ENCODE measurements at places on chromosomes 7 and 10.

GRCh38 chr10:29703271-29703670 lies 68.5 kb upstream of the SVIL start:
- no peak for DNase-seq

DNA sequence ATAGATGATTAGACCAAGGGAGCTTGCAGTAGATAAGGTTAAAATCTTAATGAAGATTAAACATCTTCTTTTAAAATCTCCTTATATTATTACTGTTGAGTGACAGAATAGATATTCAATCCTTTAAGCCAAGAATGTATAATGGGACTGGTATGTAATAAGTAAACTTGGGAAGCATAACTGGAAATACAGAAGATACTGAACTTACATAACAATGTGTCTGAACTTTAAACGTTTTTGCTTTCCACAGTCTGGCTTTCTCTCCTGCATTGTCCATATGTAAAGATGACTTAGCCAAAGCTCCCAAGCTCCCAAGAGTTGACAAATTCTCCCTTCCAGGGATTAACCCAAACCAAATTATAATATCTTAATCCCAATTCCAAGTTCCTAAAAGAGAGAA lies 129.8 kb downstream of the KCND2 start:
- DNase-seq: no peak

DNA sequence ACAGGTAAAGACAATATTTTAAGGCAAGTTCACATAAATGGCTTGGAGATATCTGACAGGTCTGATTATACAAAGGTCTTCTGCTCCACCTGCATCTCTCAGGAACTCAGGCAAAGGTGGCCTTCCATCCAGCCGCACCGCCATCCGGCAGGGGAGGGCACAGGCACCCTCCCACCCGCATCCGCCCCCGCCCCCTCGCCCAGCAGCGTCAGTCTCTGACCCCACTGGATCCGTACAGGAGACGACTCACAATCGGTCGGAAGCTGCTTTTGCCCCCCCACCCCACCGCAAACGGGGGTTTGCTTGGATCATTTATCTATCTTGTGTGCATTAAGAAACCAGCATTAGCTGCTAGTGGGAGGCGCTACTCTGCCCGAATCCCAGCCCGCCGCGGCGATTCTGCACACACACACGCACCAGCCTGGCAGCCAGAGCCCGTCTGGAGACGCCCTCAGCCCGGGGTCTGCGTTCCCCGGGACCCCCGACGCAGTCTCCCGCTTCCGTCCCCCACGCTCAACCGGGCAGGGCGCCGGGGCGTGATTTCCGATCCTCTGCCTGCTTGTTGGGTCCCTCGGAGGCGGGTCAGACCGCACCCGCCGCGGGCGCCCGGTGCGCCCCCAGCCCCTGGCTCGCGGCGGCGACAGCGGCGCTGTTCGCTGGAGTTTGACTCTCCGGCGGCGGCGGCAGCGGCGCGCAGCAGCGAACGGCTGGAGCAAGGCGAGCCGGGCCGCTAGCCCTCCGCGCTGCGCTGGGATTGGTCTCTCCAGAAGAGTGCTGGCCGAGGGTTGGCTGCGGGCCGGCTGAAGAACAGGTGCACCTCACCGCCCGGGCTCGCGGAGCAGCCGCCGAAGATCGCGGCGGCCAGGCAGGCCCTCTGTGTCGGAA lies 820 bp upstream of the NRG3 start:
- DNase-seq: no peak

DNA sequence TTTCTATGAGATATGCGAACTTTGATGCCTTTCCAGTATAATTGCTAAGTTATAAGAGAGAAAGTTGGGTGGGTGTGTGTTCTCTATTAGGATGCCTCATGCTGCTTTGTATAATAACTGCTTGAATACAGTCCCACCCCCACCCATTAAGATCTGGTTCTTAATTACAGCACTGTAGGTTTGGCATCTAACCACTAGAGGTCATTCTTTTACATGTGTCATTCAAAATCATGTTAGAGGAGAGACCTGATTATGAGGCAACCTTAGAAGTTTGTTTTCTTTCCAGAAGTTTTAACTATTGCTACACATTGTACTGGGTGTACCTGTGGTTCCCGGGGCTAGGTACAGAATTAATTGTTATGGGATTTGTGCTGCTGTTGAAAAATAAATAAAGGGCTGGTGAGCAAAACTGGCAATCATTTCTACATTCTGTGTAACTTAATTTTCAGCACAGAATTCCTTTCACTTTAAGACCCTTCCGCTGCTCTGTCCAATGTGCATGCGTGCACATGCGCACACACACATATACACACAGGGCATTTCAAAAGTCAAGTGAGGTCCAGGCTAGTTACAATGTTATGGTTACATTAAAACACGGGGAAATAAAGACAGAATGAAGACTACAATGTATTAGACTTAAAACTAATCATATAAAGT lies 1156.3 kb downstream of the SORCS3 start:
- DNase-seq: no peak

DNA sequence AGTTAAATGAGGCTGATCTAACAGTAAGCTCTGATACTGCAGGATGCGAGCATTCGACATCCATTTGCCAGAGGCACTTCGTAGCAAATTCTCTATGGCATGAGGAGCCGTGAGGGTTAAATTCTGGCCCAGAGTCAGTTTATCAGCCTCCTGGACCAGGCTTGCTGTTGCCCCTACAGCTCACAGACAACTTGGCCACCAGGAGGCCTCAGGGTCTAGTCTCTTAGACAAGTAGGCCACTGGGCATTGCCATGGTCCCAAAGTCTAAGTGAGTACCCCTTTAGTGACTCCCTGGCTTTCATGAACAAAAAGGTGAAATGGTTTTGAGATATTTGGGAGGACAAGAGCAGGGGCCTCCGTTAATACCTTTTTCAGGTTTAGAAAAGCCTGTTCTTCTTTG lies 178.0 kb upstream of the MBL2 start:
- no peak for DNase-seq

DNA sequence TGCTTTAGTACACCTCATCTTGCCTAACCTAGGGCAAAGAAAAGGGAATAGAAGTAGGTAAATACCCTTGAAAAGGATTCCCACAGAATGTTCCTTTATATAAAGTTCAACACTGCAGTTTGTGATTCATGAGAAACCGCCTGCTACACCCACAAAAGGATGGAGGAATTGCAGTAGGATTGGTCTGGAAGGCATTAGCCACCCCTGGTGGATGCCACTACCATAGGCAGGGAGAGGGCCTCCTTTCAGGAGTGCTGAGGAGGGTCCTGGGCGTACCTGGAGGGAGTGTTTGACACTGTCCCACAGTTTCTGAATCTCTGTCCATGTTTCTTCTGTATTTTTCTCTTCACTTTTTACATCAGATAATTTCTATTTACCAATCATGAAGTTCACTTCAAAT lies 221.8 kb upstream of the TMEM72 start:
- DNase-seq: no peak

DNA sequence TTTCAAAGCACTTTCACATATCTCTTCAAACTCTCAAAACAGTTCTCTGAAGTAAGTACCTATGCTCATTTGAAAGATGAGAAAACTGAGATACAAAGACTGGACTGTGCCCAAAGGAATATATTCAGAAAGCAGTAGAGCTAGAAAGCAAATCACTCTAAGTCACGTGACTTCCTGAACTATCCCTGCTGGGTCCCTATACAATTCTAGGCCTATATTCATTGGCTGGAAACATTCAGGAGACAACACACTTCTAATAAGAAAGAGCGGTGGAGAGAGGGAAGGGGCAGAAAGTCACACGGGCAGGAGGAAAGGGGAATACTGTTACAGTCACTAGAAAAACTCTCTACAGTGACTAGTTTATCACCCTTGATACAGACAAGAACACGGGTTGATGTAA lies 140.0 kb downstream of the CHCHD3 start:
- no peak for DNase-seq

- no peak for DNase-seq
Measured at GRCh38 chr7:24801883-24802282, 44.6 kb upstream of the GSDME start.

DNA sequence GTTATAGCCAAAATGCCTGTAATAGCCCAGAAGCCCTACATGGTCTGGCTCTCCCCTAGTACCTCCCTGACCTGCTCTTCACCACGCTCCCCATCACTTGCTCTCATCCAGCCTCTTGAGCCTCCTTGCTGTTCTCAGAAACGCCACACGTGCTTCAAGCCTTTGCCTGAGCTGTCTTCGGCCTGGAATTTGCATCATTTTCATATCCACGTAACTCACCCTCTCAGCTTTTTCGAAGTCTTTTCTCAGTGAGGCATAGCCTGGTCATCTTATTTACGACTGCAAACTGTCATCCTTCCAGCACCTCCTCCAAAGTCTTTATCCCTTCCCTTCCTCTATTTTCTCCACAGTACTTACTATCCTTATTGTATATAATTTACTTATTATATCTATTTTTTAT lies 151.0 kb upstream of the AHR start:
- no peak for DNase-seq

- DNase-seq: no peak
Measured at GRCh38 chr7:13955494-13955893, 34.0 kb downstream of the ETV1 start.

DNA sequence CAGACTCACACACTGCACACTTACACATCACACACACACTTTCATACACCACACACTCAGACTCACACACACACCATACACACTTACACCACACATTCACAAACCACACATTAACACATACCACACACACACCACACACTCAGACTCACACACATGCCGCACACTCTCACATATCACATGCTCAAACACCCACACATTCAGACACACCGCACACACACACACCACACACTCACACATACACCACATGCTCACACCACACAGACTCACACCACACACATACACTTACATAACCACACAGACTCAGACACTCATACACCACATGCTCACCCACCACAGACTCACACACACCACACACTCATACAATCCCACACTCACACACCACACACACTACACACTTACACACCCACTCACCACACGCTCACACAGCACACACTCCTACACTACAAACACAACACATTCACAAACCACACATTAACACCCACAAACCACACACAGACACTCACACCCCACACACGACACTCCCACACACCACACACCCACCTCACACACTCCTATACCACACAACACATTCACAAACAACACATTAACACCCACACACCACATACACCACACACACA lies 125.4 kb downstream of the EVX1 start:
- DNase-seq: no peak

- no peak for DNase-seq
Measured at GRCh38 chr7:90846192-90846591, 250.1 kb downstream of the CDK14 start.

GRCh38 chr7:7567898-7568531 lies 1.3 kb downstream of the MIOS start:
- no peak for DNase-seq

All from stimulated activated naive CD8-positive, alpha-beta T cell treated with anti-CD3 and anti-CD28 coated beads, Interleukin-15, amount 100 ng/mL, for 72 hours (primary cell).